ENCODE measurements at places on chromosomes 1 and 21.

GRCh38 chr21:29674343-29674742, 265.5 kb downstream of the GRIK1 start:
- no peak for DNase-seq

DNA sequence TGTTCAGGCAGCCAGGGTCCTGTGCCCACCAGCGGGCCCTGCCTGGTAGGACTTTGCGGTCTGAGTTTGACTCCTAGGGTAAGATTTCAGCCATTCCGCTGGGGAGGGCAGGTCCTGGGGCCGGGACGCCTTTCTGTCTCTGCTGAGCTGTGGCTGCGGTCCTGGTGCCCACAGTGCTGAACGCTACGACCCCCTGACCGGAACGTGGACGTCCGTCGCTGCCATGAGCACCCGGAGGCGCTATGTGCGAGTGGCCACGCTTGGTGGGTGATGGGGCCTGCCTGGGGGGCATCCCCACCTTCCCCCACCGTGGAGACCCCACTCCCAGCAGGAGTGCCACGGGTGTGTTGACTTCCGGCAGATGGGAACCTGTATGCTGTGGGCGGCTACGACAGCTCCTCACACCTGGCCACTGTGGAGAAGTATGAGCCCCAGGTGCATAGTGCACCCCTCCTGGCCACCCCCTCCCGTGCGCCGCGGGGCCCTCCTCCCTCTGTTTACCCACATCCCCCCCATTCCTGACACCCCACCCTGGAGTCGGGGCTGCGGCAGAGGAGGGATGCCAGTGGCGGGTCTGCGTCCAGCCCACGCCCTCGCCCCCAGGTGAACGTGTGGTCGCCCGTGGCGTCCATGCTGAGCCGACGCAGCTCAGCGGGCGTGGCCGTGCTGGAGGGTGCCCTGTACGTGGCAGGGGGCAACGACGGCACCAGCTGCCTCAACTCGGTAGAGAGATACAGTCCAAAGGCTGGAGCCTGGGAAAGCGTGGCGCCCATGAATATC, 2.3 kb upstream of the PLEKHN1 start:
- no peak for DNase-seq

- DNase-seq = no peak
Measured at GRCh38 chr1:203518541-203518940, 24.6 kb downstream of the OPTC start.

- peak; percentile 93 for DNase-seq
Measured at GRCh38 chr1:41109310-41110197, 88.0 kb upstream of the SLFNL1 start.

DNA sequence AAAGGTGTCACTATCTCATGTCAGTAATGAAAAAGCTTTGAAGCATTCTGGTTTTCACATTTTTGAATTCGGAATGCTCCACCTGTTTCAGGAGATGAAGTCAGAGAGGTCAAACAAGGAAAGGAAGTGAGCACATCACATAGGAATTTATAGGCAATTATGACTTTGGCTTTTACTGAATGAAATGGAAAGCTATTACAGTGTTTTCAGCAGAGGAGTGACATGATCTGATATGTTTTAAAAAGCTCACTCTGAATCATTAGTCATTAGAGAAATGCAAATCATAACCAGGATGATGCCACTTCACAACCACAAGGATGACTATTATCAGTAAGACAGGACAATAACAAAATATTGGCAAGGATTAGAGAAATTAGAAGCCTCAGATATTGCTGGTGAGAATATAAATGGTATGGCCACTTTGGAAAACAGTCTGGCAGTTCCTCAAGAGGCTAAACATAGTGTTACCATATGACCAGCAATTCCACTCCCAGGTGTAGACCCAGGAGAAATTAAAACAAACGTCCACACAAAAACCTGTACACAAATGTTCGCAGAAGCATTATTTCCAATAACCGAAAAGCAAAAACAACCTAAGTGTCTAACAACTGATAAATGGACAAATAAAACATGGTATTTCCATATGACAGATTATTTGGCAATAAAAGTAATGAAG, 7.5 kb downstream of the TAF1A start:
- DNase-seq = no peak

DNA sequence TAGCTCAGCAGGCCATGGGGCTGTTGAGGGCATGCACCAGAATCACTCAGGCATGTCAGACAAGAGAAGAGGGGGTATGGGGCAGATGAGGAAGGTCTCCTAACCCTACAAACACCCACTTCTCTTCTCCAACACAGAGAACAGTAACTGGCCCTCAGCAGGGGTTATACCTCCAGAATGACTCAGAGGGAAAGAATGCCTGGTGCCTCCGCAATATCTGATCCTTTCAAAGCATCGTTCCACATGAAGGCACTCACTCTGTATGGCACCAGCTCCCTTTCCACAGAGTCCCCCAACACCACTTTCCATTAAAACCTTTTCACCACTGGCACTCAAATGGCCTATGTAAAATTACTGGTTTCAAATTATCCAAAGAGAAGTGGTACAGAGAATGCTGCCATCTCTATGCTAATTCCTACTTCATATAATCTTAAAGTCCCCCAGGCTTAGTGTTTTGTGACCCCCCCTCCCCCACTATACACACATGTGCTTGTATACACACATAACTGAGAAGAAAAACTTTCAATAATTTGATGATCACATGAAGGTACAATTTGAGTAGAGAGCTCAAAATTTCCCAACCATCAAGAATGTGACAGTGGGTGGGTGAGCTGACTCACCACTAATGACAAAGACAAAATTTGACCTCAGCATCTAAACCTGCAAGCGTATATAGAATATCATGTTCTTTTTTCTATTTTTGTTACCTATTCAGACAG, 91.5 kb downstream of the SIPA1L2 start:
- DNase-seq = no peak

DNA sequence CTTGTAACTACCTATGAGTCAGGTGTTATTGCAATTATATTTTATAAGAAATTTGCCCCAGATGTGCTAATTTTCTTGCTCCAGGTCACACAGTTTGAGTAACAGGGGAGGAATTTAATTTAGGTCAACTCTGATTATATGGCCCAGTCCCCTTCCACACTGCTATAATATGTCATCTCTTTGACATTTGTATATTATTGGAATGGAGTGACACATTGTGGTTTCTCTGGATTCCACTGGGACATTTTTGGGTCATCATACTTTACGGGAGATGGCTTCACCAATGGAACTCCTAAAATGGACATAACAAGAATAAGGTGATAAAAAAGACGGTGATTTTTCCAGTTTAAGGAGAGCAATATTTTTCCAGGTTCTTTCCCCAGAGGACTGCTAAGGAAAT, 191.2 kb downstream of the DISC1 start:
- DNase-seq = no peak

- no peak for DNase-seq
Measured at GRCh38 chr1:33997127-33998036, 133.5 kb downstream of the HMGB4 start.

DNA sequence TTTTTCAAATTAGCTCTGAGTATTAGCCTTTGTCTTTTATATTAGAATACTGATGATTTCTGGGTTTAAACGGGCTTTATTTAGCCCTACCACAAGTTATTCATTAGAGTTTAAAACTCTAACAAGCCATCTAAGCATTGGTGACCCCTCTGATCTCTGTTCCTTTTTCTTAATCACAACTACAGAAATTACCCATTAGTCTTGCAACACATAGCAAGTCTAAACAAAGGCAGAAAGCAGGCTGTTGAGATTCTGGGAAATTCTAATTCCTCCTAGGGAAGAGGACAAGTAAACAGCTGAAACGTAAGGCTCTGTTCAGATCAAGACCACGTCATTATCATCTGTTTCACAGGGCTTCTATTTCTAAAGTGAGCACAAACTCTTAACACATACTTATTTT, 491.2 kb upstream of the ZRANB2 start:
- DNase-seq = no peak

GRCh38 chr1:64505944-64506655, 36.2 kb downstream of the CACHD1 start:
- no peak for DNase-seq

DNA sequence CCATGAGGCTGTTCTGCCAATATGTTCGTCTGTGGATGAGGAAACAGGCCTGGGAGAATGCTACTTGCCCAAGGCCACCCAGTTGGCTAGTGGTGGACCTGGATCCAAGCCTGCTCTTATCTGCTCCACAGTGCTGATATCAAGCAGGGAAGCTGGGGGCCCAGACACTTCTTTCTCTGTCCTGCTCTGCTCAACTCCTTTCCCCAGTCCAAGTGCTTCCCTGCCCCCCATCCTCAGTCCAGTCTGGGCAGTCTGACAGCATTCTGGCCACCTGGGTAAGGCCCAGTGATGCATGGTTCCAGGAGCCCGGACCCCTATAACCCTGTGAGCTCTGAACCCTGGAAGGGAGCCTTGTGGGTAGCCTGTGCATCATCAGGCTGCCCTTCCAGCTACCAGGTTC, 4.2 kb upstream of the PAQR7 start:
- no peak for DNase-seq
